Left ventricle myocardium inferior (tissue), 1 donor: ENCODE measurements at places on chromosomes 13 and 19. TPM values are rescaled to one million over a fixed set of nuclear protein-coding genes. Genes with fewer than 3 reads are reported as not detected.

The LAIR1 gene
- total RNA-seq: 5.1 TPM

The GRIK5 gene
- 2.1 TPM for total RNA-seq

The ZNF835 gene
- 4.9 TPM for total RNA-seq

The PSG7 gene
- total RNA-seq: not detected

The ZNF599 gene
- 4.4 TPM for total RNA-seq

The ELL gene
- total RNA-seq: 7.9 TPM

The KCTD12 gene
- 37.2 TPM for total RNA-seq

GRCh38 chr13:39311619-39312018 is 273.4 kb downstream of the NHLRC3 start:
- H3K27ac ChIP-seq: peak overlapping the region; percentile 49
- H3K4me1 ChIP-seq: peaks cover 25% of the 10 kb centered on the region
- H3K27me3 ChIP-seq: no peaks in the 10 kb centered on the region
- DNase-seq: peak; percentile 25

DNA sequence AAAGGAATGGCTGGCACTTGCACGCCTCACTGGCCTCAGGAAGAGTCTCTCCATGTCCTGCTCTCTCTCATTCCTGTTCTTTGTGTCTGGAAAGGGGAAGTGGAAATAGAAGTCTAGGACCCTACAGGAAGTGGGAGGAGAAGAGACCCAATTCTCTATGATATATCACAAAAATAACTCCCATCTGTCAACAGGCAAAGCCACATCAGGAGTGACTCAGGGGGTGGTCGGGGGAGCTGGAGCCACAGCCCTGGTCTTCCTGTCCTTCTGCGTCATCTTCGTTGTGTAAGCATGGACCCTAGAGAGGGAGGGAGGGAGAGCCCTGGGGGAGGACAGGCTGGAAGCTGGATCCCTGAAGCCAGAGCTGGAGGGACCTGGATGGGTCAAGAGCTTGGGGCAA is 3.0 kb downstream of the SIGLEC9 start:
- no peaks in the 10 kb centered on the region for H3K36me3 ChIP-seq
- H3K27ac ChIP-seq: peak overlapping the region; percentile 61
- DNase-seq: no peak
- H3K27me3 ChIP-seq: peaks cover 89% of the 10 kb centered on the region
- peak overlapping the region; percentile 44 for H3K4me3 ChIP-seq
- H3K4me1 ChIP-seq: peaks cover 31% of the 10 kb centered on the region

DNA sequence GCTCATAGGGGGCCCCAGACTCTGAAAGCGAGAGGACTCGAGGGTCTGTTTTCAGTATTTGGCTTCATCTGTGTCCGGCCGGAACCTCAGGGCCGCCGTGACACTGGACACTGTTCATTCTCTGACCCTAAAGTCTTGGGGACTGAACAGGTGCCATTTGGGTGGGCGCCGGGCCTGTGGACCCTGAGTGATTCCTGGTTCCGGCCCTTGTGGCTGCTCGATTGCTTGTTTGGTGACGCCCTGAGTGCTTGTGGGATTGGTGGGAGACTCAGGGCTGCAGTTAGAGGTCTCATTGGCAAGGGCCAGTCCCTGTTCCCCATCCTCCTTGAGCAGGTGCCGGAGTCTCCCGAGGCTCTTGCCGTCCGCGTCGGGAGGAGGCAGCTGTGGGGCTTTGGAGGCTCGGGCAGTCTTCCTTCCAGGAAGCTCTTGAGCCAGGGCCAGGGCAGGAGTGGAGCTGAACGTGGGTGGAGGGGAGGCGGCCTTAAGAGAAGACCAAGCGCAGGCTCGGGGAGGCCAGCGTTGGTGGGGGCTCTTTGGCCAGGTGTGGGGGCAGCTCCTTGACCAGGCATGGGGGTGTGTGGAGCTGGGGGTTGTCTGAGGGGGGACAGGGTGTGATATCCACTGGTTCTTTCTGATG is 4.7 kb downstream of the PTBP1 start:
- peaks cover 91% of the 10 kb centered on the region for H3K4me1 ChIP-seq
- no peak for DNase-seq
- H3K4me3 ChIP-seq: peak overlapping the region; percentile 77
- H3K27me3 ChIP-seq: no peaks in the 10 kb centered on the region
- peak overlapping the region; percentile 100 for H3K27ac ChIP-seq

- no peak overlapping the region for H3K4me3 ChIP-seq
- H3K27me3 ChIP-seq: no peaks in the 10 kb centered on the region
- no peak for DNase-seq
- no peaks in the 10 kb centered on the region for H3K36me3 ChIP-seq
Measured at GRCh38 chr13:74229242-74229641, 95.0 kb upstream of the KLF12 start.

- H3K4me1 ChIP-seq: peaks cover 6% of the 10 kb centered on the region
- no peaks in the 10 kb centered on the region for H3K36me3 ChIP-seq
- no peak overlapping the region for H3K27ac ChIP-seq
- DNase-seq: no peak
- no peak overlapping the region for H3K4me3 ChIP-seq
- no peaks in the 10 kb centered on the region for H3K27me3 ChIP-seq
Measured at GRCh38 chr13:45048890-45049407, 59.6 kb downstream of the GPALPP1 start.

DNA sequence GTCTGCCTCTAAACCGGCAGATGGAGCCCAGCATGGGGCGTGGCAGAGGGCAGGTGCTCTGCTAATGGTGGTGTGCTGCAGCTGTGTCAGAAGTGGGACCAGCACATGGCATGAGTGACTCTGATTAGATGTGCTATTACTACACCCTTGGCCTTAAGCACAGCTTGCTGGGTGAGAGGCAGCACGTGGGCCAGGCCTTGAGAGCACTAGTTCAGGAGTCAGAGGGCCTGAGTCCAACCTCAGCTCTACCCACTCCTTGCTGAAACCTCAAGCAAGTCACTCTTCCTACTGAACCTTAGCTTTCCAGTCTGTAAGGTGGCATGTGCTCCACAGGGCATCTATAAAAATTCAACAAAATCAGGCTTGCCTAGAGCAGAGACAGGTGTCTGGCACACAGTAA is 22.7 kb downstream of the AKT2 start:
- H3K27ac ChIP-seq: no peak overlapping the region
- H3K4me1 ChIP-seq: peaks cover 49% of the 10 kb centered on the region
- H3K27me3 ChIP-seq: no peaks in the 10 kb centered on the region

- H3K27ac ChIP-seq: no peak overlapping the region
- H3K4me1 ChIP-seq: peaks cover 10% of the 10 kb centered on the region
- no peaks in the 10 kb centered on the region for H3K36me3 ChIP-seq
- H3K27me3 ChIP-seq: peaks cover 53% of the 10 kb centered on the region
- DNase-seq: no peak
Measured at GRCh38 chr13:20173116-20173746, 12.4 kb upstream of the GJA3 start.

DNA sequence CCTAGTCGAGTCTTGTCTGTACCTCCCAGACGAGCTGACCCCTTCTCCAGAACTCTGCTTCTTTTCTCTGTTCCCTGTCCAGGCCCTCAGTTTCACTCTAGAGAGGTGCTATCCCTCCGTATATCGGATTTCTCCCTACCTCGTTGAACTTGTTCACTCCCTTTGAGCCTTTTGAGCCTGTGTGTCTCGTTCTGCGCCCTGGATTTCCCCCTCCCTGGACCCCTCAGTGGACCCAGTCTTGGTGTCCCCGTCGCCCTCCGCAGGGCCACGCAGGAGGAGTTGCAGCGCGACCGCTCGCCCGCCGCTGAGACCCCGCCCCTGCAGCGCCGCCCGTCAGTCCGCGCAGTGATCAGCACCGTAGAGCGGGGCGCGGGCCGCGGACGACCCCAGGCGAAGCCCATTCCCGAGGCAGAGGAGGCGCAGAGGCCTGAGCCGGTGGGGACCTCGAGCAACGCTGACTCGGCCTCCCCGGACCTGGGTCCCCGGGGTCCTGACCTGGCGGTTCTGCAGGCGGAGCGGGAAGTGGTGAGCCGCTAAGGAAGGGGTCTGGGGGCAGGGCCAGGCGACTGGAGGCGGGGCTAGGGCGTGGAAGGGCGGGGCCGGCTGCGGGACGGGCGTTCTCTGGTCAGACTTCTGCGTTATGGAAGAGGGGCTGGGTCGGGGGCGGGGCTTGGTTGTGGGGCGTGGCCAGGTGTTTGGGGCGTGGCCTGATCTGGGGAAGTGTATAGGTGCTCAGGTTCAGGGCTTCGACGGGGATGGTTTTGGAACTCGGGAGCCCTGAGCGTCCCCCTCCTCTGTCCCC is 5.5 kb downstream of the EPS8L1 start:
- peaks cover 93% of the 10 kb centered on the region for H3K27me3 ChIP-seq
- peaks cover 32% of the 10 kb centered on the region for H3K4me1 ChIP-seq
- DNase-seq: peak; percentile 73
- H3K4me3 ChIP-seq: peak overlapping the region; percentile 64
- no peak overlapping the region for H3K27ac ChIP-seq

GRCh38 chr13:77056382-77056781 is 29.4 kb upstream of the FBXL3 start:
- H3K4me3 ChIP-seq: no peak overlapping the region
- no peak for DNase-seq
- H3K27ac ChIP-seq: no peak overlapping the region
- peaks cover 83% of the 10 kb centered on the region for H3K36me3 ChIP-seq
- H3K27me3 ChIP-seq: no peaks in the 10 kb centered on the region

- no peak for DNase-seq
- H3K36me3 ChIP-seq: peaks cover 21% of the 10 kb centered on the region
- no peak overlapping the region for H3K27ac ChIP-seq
- no peaks in the 10 kb centered on the region for H3K4me1 ChIP-seq
- no peak overlapping the region for H3K4me3 ChIP-seq
- no peaks in the 10 kb centered on the region for H3K27me3 ChIP-seq
Measured at GRCh38 chr13:49021953-49022352, 46.2 kb downstream of the FNDC3A start.

DNA sequence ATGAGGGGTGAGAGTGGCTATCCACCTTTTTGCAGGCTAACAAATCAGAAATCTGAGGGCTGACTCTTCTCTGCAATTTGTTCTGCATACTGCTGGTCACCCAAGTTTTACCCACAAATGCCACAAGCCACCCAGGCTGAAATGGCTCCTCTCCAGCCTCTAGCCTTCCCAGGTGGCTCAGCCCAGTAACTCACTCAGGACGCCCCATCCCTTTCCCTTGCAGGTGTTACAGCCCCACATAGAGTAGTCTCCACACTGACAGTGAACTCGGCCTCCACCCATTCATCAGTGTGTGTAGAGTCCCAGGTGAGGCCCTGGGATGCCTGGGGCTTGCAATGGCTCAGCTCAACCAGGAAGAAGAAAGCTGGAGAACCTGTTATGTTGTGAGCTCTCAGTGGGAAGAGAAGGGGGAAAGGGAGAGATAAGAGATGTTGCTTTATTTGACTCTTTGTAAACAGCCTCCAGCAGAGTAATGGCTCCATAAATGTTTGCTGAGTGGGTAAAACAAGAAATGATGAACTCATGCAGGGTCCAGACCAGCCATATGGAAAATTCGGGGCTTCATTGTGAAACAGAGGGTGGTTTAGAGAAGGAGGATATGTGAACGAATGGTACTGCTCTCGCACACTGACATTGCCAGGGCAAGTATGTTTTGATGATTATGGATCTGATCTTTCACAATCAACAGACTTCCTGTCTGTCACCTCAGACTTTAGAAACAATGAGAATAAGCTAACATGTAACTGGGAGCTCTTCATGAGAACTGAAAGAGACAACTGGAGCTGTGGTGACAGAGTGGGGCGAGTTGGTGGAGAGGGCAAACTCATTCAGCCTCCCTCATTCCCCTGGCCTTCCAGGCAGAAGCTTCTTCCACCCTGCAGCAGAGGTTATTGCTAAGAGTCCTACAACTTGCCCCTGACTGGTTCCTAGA is 74.2 kb upstream of the RFC3 start:
- no peaks in the 10 kb centered on the region for H3K27me3 ChIP-seq
- no peak overlapping the region for H3K4me3 ChIP-seq
- no peaks in the 10 kb centered on the region for H3K36me3 ChIP-seq
- DNase-seq: no peak

GRCh38 chr13:21336609-21337349 is 122.3 kb downstream of the ZDHHC20 start:
- no peak for DNase-seq
- H3K27ac ChIP-seq: no peak overlapping the region
- no peaks in the 10 kb centered on the region for H3K4me1 ChIP-seq
- H3K36me3 ChIP-seq: no peaks in the 10 kb centered on the region

GRCh38 chr13:79062291-79062690 is 343.8 kb downstream of the RBM26 start:
- no peak overlapping the region for H3K27ac ChIP-seq
- no peak overlapping the region for H3K4me3 ChIP-seq
- no peak for DNase-seq
- H3K27me3 ChIP-seq: no peaks in the 10 kb centered on the region
- no peaks in the 10 kb centered on the region for H3K36me3 ChIP-seq

DNA sequence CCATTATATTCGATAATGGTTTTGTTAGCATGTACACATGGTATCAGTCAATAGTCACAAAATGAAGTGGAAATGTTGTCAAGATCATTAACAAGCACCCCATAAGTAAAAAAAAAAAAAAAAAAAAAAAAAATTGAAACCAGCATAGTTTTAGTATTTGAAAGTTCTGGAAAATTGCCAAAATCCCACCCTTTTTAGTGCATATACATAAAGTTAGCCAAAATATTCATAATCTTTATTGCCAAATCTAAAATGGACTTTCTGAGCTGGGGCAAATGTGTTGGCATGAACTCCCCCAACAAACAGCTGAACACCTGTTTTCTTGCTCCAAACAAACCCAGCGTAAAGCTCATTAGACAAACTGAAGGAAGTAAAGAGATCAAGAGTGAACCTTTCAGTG is 73.9 kb downstream of the MZT1 start:
- no peak overlapping the region for H3K27ac ChIP-seq
- H3K4me3 ChIP-seq: no peak overlapping the region
- H3K36me3 ChIP-seq: no peaks in the 10 kb centered on the region
- H3K27me3 ChIP-seq: no peaks in the 10 kb centered on the region

GRCh38 chr13:24529478-24529877 is 16.9 kb upstream of the PARP4 start:
- H3K4me1 ChIP-seq: no peaks in the 10 kb centered on the region
- peaks cover 36% of the 10 kb centered on the region for H3K27me3 ChIP-seq
- no peak for DNase-seq
- no peak overlapping the region for H3K4me3 ChIP-seq
- H3K36me3 ChIP-seq: no peaks in the 10 kb centered on the region
- no peak overlapping the region for H3K27ac ChIP-seq

DNA sequence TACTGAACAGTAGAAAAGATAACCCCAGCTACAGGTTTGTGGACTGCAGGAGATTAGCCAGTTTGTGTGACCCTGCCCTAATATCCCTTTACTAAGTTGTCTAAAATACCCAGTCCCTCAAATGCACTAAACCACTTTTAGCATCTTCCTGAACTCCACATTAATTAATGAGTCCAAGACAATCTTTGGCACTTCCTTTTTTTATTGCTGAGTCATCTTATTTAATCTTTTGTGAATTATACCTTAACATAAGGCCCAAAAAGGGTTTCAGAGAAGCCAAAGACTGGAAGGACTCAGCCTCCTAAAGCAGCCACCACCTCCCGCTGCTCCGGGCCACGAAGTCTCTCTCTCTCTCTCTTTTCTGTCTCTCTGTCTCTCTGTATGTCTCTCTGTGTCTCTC is 48.8 kb upstream of the PDCD5 start:
- no peak for DNase-seq
- H3K27me3 ChIP-seq: peaks cover 45% of the 10 kb centered on the region
- H3K4me1 ChIP-seq: no peaks in the 10 kb centered on the region

GRCh38 chr13:56457535-56458190 is 683.1 kb upstream of the PRR20A start:
- DNase-seq: no peak
- no peak overlapping the region for H3K27ac ChIP-seq
- no peaks in the 10 kb centered on the region for H3K36me3 ChIP-seq
- H3K4me3 ChIP-seq: no peak overlapping the region
- no peaks in the 10 kb centered on the region for H3K27me3 ChIP-seq

- no peak overlapping the region for H3K27ac ChIP-seq
- peaks cover 5% of the 10 kb centered on the region for H3K4me1 ChIP-seq
- no peaks in the 10 kb centered on the region for H3K27me3 ChIP-seq
- H3K36me3 ChIP-seq: peaks cover 20% of the 10 kb centered on the region
- DNase-seq: no peak
- no peak overlapping the region for H3K4me3 ChIP-seq
Measured at GRCh38 chr19:50266896-50267295, 62.3 kb downstream of the KCNC3 start.
